Right lung (tissue), 10 donors: ENCODE measurements at places on chromosomes 5 and 9. TPM values are rescaled to one million over a fixed set of nuclear protein-coding genes. Genes with fewer than 3 reads are reported as not detected.
A peak's percentile ranks its signal among the peaks of the same experiment; 100 is the strongest.

Gene C9orf152
- 13.6 TPM for polyA plus RNA-seq

Gene MARCOL
- polyA plus RNA-seq = not detected

GRCh38 chr5:103298117-103298516, 39.6 kb downstream of the MACIR start:
- DNase-seq = no peak

DNA sequence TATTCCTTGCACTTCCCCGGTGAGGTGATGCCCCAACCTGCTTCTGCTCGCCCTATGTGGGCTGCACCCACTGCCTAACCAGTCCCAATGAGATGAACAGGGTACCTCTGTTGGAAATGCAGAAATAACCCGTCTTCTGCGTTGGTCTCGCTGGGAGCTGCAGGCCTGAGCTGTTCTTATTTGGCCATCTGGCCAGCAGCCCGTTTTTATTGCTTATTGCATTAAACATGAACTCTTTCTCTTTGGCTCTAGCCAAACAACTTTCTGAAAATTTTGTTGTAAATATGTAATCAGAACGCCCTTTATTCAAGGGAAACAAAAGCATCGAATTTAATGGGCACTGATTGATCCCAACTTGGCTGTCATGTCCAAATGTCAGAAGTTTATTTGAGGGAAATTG, 124.7 kb upstream of the FTMT start:
- peak; percentile 5 for DNase-seq
